ENCODE measurements at places on chromosomes 4 and X.

DNA sequence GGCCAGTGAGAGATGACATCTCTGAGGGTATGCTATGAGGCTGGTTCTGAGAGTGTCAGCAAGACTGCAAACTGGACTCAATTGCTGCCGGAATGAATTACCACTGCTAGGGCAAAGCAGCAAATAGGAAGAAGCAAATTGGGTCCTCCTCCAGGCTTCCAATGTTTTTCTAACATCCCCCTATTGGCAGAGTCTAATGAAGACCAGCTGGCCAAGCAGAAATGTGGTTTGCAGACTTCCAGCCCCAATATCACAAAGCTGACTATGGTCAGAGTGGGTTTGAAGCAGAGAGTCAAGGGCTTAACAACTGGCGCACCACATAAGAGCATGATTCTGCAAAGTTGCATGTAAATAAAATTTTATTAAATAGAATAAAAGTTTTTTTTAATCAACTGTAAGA, 225.4 kb upstream of the GLRA2 start:
- no peak for DNase-seq

DNA sequence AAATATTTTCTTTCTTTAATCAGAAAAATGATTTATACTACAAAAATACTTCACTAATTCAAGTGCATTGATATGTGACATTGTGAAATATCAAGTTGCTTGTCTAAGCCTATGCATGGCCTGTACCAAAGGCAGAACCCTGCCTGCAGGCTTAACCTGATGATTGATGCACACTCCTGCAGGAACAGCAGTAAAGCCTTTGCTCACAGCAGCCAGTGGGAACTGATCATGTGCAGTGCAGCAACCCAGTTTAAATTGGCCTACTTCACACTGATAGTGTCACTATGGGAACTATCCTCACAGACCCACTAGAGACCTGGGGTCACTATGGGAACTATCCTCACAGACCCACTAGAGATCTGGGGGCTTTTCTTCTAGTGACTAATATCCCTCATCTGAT, 603.8 kb downstream of the RAPGEF2 start:
- DNase-seq = no peak

- peak; percentile 49 for DNase-seq
Measured at GRCh38 chrX:118536687-118537461, 41.3 kb downstream of the DOCK11 start.

GRCh38 chr4:86300516-86300915, 59.3 kb downstream of the MAPK10 start:
- DNase-seq = no peak

GRCh38 chr4:54001668-54002365, 62.6 kb downstream of the CHIC2 start:
- DNase-seq = no peak

- DNase-seq = no peak
Measured at GRCh38 chr4:180788729-180789128, 1454.5 kb upstream of the TENM3 start.

GRCh38 chr4:125045311-125045710, 269.4 kb upstream of the FAT4 start:
- DNase-seq = no peak
